ENCODE measurements at places on chromosomes 11 and 22. TPM values are rescaled to one million over a fixed set of nuclear protein-coding genes. Genes with fewer than 3 reads are reported as not detected.

MPPED2 gene
- total RNA-seq = 0.44 TPM

TTC36 gene
- total RNA-seq = 1.3 TPM

TIRAP gene
- total RNA-seq = 4.7 TPM

CCDC73 gene
- total RNA-seq = not detected

UBQLNL gene
- total RNA-seq = 0.15 TPM

HPX gene
- 1.7 TPM for total RNA-seq

FBXO7 gene
- 64.1 TPM for total RNA-seq

CELF1 gene
- total RNA-seq = 99.4 TPM

DNAL4 gene
- 19.4 TPM for total RNA-seq

C22orf42 gene
- total RNA-seq = not detected

YPEL4 gene
- total RNA-seq = 2.6 TPM

FKBP2 gene
- total RNA-seq = 91.8 TPM

RIC3 gene
- total RNA-seq = not detected

RCOR2 gene
- total RNA-seq = 8.8 TPM

OLFML1 gene
- total RNA-seq = 26.8 TPM

LRRC74B gene
- not detected for total RNA-seq

POTEH gene
- total RNA-seq = not detected

GVQW3 gene
- 1.8 TPM for total RNA-seq

CLTCL1 gene
- total RNA-seq = 9.6 TPM

CARD18 gene
- total RNA-seq = not detected

OR6T1 gene
- not detected for total RNA-seq

RBFOX2 gene
- 218 TPM for total RNA-seq

SYTL2 gene
- total RNA-seq = 52.8 TPM

CACNA1I gene
- total RNA-seq = under 0.01 TPM

GSTT2B gene
- 6.3 TPM for total RNA-seq

RASL10A gene
- total RNA-seq = not detected

C11orf91 gene
- 0.33 TPM for total RNA-seq

MS4A15 gene
- total RNA-seq = not detected

OR52A1 gene
- not detected for total RNA-seq

IL18 gene
- 0.87 TPM for total RNA-seq

USP2 gene
- 0.29 TPM for total RNA-seq

ASPHD2 gene
- total RNA-seq = 2.2 TPM

RASSF10 gene
- total RNA-seq = not detected

CCDC15 gene
- total RNA-seq = 3.6 TPM

OR8D1 gene
- total RNA-seq = not detected

TRIM51 gene
- not detected for total RNA-seq

SPDYC gene
- total RNA-seq = not detected

NAALAD2 gene
- 2.5 TPM for total RNA-seq

CAPN1 gene
- 262 TPM for total RNA-seq

OR6X1 gene
- total RNA-seq = not detected

ARHGAP8 gene
- total RNA-seq = not detected

HTR3B gene
- total RNA-seq = not detected

SBF1 gene
- 123 TPM for total RNA-seq

CRYBB3 gene
- not detected for total RNA-seq

CRACR2B gene
- total RNA-seq = 1.5 TPM

NOX4 gene
- total RNA-seq = 1.0 TPM

ART1 gene
- total RNA-seq = not detected

HEPHL1 gene
- total RNA-seq = not detected

KLHL35 gene
- 3.3 TPM for total RNA-seq

SERPIND1 gene
- not detected for total RNA-seq

CEP164 gene
- 35.4 TPM for total RNA-seq

NCF4 gene
- total RNA-seq = not detected

VPS37C gene
- 10.0 TPM for total RNA-seq

KLHDC7B gene
- 0.15 TPM for total RNA-seq

MEI1 gene
- 0.73 TPM for total RNA-seq

TMEM135 gene
- 108 TPM for total RNA-seq

OR2AT4 gene
- total RNA-seq = not detected

TCIRG1 gene
- 99.9 TPM for total RNA-seq

MYOD1 gene
- not detected for total RNA-seq

All from smooth muscle cell of trachea (primary cell).